Right lung (tissue), 10 donors: ENCODE measurements at places on chromosomes 1 and 21.

- no peak for DNase-seq
Measured at GRCh38 chr1:228101994-228102790, 933 bp downstream of the C1orf35 start.

DNA sequence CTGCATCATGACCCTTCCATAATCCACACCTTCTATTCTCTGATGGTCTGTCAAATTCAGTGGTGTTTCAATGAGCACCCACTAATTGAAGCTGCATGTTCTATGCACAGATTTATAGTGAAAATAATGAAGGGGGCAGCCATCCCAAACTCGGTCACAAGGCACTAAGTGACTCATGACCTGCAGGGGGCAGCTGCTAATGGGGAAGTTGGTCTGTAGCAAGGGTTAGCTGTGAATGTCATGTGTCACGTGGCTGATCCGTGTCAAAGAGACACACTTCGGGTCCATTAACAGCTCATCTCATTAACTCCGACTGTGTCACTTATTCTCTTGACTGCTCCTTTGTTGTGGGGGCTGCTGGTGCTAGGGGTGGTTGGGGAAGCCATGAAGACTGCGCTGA is 306.6 kb downstream of the PCP4 start:
- no peak for DNase-seq

- DNase-seq: no peak
Measured at GRCh38 chr1:66388913-66389312, 145.0 kb upstream of the SGIP1 start.

- no peak for DNase-seq
Measured at GRCh38 chr1:58754073-58754613, 29.7 kb downstream of the JUN start.

GRCh38 chr1:60036856-60037460 is 36.6 kb downstream of the C1orf87 start:
- no peak for DNase-seq

DNA sequence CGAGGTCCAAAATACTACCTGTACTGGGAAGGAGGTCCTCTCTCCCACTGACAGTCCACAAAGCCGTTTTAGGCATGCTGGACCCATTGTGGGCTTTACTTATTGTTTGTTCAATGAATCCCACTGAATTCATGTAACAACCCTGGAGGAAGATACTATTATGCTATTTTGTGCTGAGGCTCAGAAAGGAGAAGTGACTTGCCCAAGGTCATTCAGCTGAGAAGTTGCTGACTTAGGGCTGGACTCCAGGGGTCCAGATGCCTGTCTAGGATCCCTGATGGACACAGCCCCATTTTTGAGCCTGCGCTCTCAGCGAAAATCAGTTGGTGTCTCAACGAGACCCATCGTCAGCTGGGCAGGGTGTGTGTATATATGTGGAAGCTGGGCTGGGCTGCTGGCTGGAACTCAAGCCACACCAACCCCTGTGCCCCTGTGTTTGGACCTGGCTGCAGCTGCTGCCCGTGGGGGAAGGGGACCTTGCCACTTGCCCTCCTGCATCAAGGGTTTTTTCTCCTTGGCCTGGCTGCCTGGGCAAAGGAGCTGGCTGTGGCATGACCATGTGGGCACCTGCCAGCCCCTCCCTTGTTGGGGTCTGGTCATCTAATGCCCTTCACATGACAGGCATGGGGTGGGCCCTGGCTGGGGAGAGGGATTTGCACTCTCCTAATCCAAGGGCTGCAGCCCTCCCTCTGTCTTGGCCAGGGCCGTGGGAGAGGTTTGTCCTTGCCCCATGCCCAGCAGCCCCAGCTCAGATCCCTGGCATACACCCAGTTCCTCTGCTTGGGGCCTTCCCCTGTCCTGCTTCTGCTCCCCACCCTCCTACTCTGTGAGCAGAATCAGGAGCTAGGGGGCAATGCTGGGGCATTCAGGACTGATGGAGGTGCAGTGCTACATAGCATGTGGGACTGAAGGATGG is 15.0 kb downstream of the KCNQ4 start:
- DNase-seq: no peak

DNA sequence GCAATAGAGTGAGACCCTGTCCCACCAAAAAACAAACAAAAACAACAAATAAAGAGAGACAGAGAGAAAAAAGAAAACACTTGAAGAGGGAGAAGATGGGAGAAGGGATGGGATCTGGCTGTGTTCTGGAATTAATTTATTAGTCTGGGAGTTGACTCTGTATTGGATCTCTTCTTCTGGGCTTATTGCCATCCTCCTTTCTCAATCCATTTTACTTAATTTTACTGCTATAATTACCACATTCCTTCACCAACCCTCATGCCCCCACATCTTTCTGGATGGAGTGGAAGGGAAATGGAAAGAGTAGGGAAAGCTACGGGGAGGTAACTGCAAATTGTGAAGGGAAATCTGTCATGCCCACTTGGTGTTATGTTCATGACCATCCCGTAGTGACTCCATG is 42.9 kb downstream of the FMN2 start:
- DNase-seq: no peak

- no peak for DNase-seq
Measured at GRCh38 chr1:10629091-10629815, 154.5 kb downstream of the PEX14 start.
